Occipital lobe (tissue), 3 donors: ENCODE measurements at places on chromosomes 12 and 14. TPM values are rescaled to one million over a fixed set of nuclear protein-coding genes. Genes with fewer than 3 reads are reported as not detected.
A peak's percentile ranks its signal among the peaks of the same experiment; 100 is the strongest.

Gene DEPDC4
- total RNA-seq, result 1.2 TPM

Gene HSPB8
- 4.2 TPM for total RNA-seq

DNA sequence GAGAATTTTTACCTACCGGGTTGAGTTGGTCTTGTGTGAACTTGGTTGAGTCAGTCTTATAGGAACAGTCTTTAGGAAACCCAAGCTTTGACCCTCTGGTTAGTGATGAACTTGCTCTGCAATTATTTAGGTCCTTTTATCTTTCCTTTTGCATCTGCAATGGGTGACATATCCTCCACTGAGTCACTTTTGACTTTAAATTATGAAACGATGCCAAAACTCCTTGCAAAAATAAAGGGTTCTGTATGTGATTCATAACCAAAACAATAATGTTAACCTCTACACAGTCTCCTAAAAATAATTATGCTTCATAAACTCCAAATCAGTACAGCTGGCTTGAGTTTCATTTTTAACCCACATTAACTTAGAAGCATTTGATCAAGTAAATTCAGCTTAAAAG lies 979.4 kb downstream of the GALC start:
- DNase-seq, result no peak

DNA sequence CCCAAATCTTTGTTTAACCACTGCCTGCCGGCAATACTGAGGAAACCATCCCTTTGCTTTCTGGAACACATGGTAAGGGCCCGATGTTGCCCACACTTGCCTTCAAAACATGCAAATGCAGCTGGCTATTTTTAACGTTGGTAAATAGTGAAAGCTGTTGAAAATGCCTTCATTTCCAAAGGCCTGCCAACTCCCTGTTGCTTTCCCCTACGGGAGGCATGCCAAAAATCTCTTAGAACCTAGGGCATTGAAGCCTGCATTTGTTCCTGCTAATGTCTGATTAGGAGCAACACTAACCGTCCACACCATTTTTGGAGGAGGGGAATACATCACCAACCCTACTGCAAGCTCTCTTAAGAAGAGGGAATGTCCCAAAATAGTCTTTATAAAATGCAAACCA lies 152.6 kb upstream of the NOS1 start:
- peak; percentile 29 for DNase-seq

- no peak for DNase-seq
Measured at GRCh38 chr14:33655421-33655820, 295.5 kb downstream of the EGLN3 start.

Gene B3GNT4
- 7.2 TPM for total RNA-seq

DNA sequence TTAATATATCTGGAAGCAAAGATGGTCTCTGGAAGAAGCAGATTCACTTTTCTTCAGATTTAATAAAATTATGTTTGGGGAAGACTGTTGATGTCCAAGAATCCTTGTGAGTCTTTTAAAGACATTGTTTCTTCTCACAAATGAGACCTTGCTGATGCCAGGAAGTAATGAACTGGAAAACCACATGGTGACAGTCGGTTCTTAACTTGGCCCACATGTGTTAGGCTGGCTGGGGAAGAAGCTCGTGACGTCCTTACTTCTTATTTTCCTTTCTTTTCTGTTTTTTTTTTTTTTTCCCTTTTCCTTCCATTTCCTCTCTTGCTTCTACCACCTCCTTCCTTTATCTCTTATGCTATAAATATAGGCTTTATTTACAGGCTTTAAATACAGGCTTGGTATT lies 950.2 kb downstream of the BCL11B start:
- no peak for DNase-seq

DNA sequence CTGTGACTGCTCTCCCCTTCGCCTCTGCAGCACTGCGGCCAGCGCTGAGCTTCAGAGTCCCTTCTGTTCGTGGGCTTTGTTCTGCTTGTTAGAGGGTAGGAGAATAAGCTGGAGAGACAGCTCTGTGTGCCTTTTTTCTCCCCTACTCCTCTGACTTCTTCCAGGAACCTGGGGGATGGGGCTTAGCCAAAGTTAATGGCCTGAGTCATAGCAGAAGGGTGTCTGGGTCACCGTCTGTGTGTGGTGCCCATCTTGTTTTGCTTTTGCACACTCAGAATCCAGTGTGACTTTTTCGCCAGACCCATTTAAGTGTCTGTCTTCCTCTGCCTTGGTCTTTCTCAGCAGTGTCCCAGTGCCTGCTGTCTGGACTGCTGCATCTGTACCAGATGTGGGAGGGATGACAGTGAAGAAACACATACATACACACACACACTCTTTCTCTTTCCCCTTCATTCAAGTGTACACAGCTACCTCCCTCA lies 3.0 kb downstream of the KIF5A start:
- no peak for DNase-seq

DNA sequence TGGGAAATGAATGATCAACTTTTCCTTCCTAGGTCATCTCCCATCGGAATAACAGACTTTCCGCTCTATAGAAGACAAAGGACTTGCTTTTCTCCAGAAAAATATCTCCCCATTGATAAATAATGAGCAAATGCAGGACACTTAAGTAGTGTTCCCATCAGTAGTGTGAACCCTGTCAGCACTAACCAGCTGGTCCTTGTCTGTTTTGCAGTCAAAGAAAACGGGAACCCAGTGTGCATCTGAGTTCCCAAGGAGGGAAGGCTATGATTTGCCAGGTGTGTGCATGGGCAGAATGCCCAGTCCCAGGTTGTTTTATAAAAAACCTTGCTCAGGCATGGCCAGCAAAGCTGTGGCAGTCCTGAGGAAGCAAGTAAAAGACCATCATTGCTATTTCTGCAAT lies 256.5 kb upstream of the HMGA2 start:
- no peak for DNase-seq

Gene INTS13
- total RNA-seq, result 29.0 TPM

- no peak for DNase-seq
Measured at GRCh38 chr14:66066981-66067776, 419.0 kb upstream of the CCDC196 start.

- DNase-seq, result no peak
Measured at GRCh38 chr12:4943067-4943937, 33.6 kb downstream of the KCNA1 start.

- DNase-seq, result no peak
Measured at GRCh38 chr12:95764848-95765247, 25.7 kb downstream of the NTN4 start.

Gene COCH
- total RNA-seq, result 39.1 TPM

- DNase-seq, result no peak
Measured at GRCh38 chr12:127263621-127264020, 1003.3 kb upstream of the TMEM132C start.

GRCh38 chr12:103401421-103401820 lies 94.3 kb downstream of the C12orf42 start:
- no peak for DNase-seq

DNA sequence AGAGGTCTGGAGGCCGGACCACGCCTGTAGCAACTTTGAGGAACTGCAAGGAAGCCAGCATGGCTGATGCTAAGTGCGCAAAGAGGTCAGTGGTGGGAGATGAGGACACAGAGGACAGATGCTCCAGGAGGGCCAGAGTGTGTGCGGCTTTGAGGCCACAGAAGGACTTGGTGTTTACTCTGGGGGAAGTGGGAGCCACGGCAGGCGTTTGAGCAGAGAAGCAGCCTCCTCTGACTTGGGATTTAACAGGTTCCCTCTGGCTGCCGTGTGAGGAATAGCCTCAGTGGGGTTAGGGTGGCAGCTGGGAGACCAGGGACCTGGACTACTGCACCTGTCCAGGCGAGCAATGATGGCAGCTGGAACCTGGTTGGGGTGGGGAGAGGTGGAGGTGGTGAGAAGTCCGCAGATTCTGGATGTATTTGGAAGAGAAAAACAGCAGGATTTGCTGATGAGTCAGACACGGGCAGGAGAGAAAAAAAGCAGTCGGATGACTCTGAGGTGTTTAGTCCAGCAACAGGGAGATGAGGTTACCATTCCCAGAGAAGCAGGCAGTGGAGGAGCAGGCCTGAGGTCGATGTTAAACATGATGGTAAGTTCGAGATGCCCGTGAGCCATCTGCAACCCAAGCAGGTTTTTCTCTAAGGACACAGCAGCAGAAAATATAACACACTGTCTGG lies 143.5 kb downstream of the SCARB1 start:
- peak; percentile 72 for DNase-seq

DNA sequence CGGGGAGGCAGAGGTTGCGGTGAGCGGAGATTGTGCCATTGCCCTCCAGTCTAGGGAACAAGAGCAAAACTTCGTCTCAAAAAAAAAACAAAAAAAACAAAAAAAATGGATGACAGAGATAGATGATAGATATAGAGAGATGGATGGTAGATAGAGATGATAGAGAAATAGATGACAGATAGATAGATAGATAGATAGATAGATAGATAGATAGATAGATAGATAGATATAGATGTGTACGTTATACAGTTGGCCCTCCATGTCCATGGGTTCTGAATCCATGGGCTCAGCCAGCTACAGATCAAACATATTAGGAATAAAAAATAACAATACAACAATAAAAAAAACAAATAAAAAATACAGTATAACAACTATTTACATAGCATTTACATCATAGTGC lies 12.8 kb upstream of the SLC25A3 start:
- no peak for DNase-seq

DNA sequence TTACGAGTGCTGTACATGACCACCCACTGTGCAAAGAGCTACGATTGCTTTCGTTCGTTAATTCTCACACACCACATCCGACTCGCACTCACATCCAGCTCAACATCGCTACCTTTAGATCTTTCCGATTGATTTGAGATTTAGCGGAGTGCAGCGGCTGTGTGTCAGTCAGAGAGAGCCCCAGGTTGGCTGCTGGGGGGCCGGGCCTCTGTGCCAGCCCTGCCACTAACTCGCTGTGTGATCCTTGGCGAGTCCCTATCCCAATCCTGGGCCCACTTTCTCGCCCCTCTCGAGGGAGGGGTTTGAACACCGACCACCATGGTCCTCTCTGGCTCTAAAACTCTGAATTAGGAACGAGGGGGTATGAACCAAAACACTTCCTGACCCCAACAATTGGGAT lies 8.6 kb downstream of the DLK1 start:
- DNase-seq, result no peak

DNA sequence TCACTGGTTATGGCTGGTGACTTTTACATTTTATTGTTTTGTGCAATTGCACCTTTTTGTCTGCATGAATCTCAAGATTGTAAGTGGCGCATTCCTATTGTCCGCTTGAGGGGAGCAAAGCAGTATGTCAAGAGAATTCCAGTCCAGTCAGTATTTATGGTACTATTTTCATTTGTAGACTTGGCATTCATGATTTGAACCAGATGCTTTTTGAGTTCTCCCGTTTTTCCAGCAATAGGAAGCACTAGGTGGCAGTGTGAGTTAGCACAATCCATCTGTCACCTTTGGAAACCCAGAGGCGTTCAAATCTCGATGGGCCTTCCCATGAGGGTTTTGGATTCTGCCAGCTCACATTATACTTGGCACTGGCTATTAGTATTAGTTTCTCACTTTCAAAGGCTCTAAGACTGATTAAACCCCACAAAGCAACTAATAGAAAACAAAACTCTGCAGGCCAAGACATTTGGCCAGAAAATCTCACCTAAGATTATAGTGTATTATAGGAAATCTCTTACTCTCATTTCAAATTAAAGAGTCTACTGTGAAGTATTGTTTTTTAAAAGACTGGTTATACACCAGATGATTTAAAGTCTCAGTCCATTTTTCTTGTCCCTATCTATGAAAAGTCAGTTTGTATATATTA lies 2.2 kb downstream of the DACT1 start:
- DNase-seq, result peak; percentile 18

DNA sequence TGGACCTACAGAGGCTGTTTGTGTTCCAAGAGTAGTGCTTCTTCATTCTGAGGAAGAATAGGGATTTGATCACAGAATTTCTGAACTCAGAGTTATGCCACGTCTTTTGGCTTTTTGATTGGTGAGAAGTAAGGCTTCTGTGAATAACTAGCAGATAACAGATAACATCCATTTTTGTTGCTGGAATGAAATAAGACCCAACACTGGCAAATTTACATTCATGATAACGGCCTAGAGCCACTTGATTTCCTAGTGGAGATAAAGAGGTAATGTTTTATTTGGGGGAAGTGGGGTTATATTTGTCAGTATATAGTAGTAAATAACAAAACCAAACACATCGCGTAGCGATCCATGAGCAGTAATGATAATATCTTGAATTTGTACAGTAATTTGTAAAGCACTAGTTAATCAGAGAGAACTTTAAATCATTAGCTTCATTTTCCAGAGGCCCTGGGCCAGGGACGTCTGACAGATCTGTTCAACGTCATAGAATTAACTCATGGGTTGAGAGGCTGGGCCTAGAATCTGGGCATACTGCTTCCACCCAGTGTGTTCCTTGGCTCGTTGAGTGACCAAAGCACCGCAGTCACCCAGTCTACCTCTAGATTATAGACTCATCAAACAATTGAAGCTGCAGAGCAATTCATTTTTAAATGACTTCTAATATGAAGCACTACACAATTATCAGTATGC lies 79.6 kb downstream of the HMGA2 start:
- DNase-seq, result no peak

- no peak for DNase-seq
Measured at GRCh38 chr14:84442521-84442920, 1087.4 kb upstream of the FLRT2 start.

Gene ZFC3H1
- total RNA-seq, result 42.7 TPM

Gene PDZRN4
- total RNA-seq, result 48.7 TPM

DNA sequence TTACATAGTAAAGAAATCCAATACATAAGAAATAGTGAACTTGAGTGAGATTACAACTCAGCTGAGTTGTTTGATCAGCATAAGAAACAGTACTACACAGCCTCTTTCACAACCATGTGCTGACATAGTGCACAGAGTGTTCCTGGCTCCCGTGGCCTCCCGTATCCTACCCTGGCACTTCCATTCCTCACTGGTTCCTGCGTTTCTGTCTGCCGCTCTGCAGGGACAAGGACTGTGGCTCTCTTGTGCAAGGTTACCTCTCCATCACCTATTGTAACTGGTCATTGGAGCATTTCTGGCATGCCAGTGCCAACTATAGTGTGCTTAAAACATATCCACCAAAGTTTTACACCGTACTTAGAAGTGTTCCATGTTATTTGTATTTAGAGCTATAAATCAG lies 46.3 kb upstream of the PCED1B start:
- no peak for DNase-seq

GRCh38 chr12:33653362-33653761 lies 213.7 kb upstream of the SYT10 start:
- DNase-seq, result no peak

- no peak for DNase-seq
Measured at GRCh38 chr12:95640516-95640915, 89.2 kb upstream of the USP44 start.

DNA sequence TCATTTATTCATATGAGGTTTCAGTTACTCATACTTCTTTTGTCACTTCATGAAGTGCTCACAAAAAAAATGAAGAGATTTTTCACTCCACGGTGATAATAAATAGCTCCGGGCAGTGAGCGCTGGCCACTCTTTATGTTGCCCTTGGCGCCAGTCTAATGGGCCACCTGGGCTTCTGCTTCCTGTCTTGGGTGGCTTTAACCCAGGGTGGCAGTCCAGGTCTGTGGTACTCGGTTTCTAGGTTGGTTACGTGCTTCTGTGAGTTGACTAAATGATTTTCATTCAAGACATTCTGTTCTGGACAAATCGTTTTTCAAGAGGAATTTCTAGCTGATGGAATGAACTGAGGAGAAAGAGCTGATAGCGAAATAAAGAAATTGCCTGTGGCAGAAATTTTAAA lies 34.6 kb upstream of the NID2 start:
- DNase-seq, result no peak
